ENCODE measurements at places on chromosomes 13 and 19.

- no peak for DNase-seq
Observed at GRCh38 chr13:42412812-42413483, 141.0 kb downstream of the AKAP11 start.

GRCh38 chr13:57874530-57874929 is 243.0 kb downstream of the PCDH17 start:
- DNase-seq, result no peak

DNA sequence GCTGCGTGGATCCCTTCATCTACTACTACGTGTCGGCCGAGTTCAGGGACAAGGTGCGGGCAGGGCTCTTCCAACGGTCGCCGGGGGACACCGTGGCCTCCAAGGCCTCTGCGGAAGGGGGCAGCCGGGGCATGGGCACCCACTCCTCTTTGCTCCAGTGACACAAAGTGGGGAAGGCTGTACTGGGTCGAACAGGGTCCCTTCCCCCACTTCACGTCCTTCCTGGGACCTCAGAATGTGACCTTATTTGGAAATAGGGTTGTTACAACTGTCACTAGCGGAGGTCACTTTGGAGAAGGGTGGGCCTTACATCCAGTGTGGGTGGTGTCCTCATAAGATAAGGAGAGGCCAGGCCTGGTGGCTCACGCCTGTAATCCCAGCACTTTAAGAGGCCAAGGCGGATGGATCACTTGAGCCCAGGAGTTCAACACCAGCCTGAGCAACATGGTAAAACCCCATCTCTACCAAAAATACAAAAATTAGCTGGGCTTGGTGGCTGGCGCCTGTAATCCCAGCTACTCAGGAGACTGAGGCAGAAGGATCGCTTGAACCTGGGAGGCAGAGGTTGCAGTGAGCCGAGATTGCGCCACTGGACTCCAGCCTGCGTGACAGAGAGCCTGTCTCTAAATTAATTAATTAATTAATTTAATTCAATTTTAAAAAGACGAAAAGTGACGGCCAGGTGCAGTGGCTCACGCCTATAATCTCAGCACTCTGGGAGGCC is 1.8 kb downstream of the F2RL3 start:
- peak; percentile 96 for DNase-seq

DNA sequence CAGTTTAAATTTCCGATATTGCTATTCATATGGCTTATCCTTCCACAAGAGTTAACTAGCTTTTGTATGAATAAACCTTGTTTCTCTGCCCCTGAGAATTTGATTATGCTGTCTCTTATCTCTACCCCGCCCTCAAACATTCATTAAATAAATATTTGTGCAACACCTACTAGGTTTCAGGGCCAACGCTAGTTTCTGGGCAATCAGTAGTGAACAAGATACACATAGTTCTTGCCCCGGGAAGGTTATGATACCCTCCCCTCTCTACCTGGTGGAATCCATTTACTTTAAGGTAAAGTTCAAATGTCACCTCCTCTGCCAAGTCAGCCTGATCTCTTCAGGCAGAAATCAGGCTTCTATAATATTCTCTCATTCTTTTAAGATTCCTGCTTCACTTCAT is 16.6 kb upstream of the USP12 start:
- DNase-seq, result no peak

DNA sequence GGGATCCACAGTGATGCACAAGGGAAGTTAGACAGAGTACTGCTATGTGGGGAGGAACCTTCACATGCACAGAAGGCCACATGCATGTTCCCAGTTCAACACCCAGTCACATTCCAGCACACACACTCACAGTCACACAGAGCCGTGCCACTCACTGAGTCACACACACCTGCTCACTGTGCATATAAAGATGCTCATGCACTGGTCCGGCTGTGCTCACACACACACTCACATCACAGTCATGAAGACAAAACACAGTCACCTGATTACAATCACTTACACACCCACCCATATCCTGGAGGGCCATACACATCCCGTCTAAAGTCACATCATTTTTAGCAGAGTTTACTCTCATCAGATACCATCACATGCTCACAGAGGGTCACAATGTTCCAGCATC is 478 bp downstream of the CLC start:
- no peak for DNase-seq

- DNase-seq, result no peak
Observed at GRCh38 chr19:44712864-44713515, 14.0 kb downstream of the CEACAM16 start.

DNA sequence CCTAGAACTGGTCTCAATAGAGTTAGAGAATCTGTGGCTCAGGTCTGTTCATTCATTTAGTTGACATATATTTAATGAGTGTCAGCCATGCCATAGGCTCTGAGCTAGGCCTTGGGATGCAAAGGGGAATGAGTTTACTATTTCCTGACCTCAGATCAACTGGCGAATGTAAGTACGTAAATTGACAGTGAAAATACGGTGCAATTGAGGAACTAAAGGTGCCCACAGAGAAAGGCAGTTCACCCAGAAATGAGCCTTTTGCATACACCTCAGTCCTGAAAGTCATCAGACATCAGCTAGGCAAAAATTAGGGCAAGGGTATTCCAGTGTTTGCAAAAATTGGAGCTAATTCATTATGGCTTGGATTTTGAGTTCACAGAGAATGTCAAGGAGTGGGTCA is 20.6 kb upstream of the UPF3A start:
- DNase-seq, result no peak

Data from K562 (cell line).